ENCODE measurements at places on chromosomes 11 and 22.

GRCh38 chr11:118443590-118444218 is 7.4 kb downstream of the KMT2A start:
- DNase-seq = no peak

GRCh38 chr11:1129611-1130160 is 28.1 kb upstream of the MUC5AC start:
- no peak for DNase-seq

DNA sequence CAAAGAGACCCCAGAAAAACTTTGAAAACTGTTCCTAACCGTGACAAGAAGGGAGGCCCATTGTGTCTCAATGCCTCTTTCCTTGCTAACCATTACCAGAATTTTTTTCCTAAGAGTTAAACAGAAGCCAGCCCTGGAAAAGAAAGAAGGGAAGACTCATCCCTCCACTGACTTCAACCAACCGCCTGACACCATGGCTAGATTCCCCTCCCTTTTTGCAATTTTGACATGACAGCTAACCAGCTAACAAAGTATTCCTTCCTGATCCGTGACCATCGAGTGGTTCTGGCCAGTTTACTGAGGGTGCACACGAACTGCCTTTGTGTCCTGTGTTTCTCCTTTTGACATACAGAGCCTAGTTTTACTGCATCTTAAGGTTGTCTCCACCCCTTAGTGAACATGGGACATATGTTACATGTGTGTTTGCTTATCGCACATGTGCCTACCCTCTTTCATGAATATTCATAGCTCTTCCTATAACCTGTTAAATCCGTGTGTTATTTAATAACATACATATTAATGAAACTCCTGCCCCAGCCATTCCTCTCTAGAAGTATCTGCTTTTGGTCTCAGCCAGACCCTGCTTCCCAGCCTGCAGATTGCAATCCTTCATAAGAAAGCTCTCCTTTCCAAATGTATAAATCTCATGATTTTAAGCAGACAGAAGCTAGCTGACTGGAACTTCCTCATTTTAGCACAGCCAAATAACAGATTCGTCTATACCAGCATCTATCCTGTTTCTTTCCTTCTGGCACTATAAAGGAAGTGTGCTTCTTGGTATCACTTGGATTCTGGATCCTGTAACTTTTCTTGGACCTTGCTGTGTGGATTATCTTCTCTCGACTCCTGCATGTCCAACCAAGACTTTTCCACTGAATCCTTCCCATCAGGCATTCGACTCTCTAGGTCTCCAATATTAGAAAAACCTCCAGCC is 37.8 kb downstream of the RASSF10 start:
- DNase-seq = no peak

GRCh38 chr11:73384531-73384871 is 8.3 kb downstream of the RELT start:
- DNase-seq = no peak

DNA sequence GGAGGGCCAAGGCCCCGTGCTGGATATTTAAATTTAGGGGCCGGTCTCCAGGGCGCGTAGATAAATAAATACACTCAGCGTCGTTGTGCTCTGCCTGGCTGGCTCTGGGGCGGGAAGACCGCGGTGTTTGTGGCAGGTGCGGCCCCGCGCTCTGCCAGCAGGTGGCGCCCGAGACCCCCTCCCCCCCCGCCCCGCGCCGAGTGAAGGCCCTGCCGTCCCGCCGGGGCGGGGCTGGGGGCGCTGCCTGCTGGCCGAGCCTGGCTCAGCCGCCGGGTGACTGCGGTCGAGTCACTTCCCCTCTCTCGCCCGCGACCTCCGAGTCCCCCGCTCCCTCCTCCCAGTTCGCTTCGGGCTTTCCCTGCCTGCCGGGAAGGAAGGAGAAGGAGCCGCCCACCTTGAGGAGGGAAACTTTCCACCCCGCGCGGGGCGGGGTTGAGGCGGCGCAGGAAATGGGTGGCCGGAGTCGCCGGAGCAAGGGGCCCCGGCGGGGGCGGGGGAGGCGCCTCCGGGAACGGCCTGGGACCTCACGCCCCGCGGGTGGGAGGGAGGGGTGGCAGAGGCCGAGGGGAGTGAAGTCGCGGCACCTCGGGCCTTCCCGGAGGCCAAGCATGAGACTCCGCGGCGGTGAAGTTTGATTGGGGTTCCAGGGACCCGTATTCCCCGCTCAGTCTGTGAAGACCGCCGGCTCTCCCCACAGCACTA is 1.6 kb upstream of the EHBP1L1 start:
- DNase-seq = peak; percentile 94

- DNase-seq = no peak
Observed at GRCh38 chr22:46587061-46587460, 33.1 kb upstream of the GRAMD4 start.

DNA sequence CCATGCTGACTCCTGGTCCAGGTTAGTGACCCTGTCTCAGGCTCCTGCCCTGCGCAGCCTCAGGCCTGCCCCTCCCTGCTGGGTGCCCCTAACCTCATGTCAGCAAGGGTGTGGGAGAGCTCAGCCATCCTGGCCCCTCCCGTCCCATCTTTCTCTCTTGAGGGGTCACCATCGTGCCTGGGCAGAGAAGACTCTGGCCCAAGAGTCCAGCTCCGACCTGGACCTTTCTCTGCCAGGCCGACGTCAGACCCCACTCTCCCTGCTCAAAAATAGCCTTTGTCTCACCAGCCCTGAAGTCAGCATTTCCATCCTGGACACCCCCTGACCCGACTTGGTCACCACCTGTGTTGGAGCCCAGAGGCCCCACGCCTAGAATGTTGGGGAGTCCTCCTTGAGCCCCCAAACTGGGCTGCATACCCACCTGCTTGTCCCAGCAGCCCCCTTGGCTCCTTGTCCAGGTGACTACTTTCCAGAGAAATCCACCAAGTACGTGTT is 4.9 kb downstream of the SCGB1C1 start:
- no peak for DNase-seq

GRCh38 chr11:3126207-3126865 is 38.8 kb downstream of the OSBPL5 start:
- no peak for DNase-seq

DNA sequence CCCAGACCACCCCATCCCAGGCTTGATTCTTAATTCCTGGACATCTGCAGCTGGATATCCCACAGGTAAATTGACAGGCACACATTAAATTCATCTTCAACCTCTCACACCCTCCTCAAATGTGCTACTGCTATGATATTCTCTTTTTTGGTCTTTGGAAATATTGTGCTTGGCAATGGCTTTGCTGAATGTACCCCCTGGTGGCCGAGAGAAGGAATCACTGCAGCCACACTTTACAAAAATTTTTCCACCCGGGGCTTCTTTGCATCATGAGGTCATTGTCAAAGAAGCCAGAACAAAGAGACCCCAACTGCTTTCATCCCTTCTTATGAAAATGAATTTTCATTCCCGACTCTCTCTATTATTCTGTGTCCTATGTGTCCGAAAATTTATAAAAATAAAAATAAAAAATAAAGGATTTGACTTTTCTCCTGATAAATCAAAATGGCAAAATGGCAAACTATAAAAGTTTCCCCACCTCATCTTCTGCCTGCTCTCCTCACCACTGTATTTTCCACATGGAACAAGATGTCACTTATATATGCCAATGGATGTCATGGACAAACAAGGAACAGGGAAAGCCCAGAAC is 15.0 kb upstream of the CYB5R2 start:
- DNase-seq = no peak

DNA sequence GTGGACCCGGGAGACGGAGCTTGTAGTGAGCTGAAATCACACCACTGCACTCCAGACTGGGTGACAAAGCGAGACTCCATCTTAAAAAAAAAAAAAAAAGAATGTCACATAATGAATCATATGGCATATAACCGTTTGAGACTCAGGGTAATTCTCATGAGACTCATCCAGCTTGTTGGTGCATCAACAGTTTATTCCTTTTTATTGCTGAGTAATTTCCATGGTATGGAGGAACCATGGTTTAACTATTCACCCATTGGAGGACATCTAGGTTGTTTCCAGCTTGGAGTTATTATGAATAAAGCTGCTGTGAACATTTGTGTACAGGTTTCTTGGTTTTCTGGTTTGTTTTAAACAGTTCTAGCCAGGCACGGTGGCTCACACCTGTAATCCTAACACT is 25.3 kb downstream of the PPARA start:
- DNase-seq = no peak

DNA sequence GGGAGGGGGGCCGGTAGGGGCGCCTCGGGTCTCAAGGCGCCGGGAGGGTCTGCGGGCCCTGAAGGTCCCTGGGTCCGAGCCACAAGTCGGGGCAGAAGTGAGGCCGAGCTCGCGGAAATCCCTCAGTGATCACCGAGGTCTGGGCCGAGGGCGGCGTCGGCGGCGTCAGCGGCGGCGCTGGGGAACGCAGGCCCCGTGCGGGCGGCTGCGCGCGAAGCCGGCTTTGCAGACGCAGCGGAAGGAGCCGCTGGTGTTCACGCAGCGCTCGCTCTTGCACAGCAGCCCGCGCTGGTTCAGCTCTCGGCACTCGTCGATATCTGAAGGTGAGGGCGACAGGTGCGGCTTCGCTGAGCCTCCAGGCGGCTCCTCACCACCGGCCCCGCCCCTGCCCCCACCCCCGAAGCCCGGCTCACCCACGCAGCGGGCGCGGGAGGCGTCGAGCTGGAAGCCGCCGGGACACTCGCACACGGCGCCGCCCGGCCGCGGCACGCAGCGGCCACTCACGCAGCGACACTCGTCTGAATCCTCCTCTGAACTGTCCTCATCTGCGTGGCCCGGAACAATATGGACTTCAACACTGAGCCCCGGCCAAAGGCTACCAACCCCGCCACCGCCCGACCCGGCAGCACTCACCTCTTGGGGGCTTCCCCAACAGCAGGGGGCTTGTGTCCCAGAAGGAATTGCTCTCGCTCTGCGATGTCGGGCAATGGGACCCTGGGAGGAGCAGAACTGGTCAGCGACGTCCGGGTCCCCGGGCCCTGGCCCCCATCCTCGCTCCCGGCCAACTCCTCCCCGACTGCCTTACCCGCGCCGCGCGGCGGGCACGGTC is 14.2 kb downstream of the SCYL1 start:
- no peak for DNase-seq

- no peak for DNase-seq
Observed at GRCh38 chr22:37459206-37459605, 27.0 kb downstream of the MFNG start.

DNA sequence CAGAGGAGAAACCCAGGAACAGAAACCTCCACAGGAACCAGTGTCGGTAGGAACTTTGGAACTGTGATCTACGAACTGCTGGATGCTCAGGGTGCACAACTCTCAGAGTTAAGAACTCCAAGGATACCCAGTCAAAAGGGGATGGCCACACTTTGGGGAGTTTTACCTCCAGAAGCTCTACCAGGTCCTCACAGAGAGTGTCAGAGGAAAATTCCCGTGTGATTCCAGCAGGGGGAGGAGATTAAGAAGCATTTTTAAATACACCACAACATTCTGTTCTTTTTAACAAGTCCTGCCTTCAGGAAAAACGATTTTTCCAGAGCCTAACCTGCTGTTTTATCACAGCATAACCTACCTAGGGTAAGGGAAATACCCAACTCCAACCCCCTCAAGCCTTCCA is 104.0 kb downstream of the SOX6 start:
- DNase-seq = no peak

GRCh38 chr11:48022445-48022844 is 42.1 kb downstream of the PTPRJ start:
- DNase-seq = no peak

DNA sequence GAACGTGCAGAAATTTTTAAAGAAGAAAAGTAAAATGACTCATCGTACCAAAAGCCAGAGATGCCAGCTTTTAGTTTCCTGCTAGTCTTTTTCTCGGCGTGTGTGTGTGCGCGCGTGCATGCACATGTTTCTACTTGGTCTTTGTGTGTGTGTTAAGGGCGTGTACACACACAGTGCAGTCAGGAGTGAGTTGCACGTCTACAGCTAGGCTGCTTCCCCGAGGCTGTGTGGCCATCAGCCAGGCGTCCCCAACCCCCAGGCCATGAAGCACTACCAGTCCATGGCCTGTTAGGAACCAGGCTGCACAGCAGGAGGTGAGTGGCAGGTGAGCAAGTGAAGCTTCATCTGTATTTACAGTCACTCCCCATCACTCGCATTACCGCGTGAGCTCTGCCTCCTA is 36.4 kb downstream of the KCNQ1 start:
- peak; percentile 31 for DNase-seq

DNA sequence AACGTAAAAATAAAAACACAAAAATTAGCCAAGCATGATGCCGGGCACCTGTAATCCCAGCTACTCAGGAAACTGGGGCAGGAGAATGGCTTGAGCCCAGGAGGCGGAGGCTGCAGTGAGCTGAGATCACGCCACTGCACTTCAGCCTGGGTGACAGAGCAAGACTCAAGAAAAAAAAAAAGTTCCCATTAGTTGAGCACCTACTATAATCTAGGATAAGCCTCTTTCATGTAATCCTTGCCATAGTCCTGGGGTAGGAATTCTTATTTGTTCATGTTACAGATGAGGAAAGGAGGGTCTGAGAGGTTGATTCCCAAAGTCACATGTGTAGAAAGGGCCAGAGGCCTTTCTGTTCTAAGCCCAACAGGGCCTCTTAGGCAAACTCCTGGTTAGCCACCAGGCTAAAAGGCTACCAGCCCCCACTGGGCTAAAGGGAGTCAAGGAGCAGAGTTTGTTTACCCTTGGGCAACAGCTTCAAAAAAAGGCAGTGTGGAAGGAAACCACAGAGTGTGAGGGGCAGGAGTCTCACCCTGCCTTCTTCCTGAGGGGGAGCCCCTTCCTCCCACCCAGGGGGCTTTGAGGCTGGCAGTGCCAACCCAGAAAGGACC is 21.6 kb upstream of the CSNK1E start:
- DNase-seq = no peak

DNA sequence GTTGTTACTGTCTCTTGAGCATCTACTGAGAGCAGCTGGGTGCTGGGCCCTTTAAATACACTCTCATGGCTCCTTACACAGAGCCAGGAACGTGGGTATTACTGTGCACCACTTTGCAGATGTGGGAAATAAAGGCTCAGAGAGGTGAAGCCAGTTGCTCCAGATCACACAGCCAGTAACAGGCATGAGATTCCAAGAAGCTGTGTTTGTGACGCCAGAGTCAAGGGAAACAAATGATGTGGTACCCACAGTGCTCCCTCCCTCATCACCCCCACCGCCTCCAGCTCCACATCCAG is 1.4 kb upstream of the PRDM11 start:
- DNase-seq = no peak

GRCh38 chr11:107821199-107821927 is 37.2 kb downstream of the SLC35F2 start:
- no peak for DNase-seq

GRCh38 chr11:69192301-69192721 is 36.6 kb downstream of the SMIM38 start:
- DNase-seq = no peak

All from stimulated activated CD4-positive, alpha-beta T cell treated with anti-CD3 and anti-CD28 coated beads, Interleukin-1b, Interleukin-23, amount 100 ng/mL, for 48 hours (primary cell).